ENCODE measurements at places on chromosomes 3 and 15.

DNA sequence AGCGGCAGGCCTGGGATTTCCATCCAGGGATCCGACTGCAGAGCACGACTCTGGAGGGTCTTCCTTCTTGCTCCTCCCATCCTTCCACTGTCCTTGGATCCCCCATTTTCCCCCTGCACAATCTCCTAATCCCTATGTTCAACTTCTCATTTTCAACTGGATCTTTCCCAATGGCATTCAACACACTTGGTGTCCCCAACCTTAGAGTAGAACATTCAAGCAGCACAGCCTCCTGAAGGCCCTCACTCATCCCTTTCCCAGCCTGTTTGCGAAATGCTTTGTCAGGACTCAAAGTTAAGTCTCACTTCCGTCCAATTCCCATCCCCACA, 32.3 kb downstream of the RPN1 start:
- no peak for DNase-seq

DNA sequence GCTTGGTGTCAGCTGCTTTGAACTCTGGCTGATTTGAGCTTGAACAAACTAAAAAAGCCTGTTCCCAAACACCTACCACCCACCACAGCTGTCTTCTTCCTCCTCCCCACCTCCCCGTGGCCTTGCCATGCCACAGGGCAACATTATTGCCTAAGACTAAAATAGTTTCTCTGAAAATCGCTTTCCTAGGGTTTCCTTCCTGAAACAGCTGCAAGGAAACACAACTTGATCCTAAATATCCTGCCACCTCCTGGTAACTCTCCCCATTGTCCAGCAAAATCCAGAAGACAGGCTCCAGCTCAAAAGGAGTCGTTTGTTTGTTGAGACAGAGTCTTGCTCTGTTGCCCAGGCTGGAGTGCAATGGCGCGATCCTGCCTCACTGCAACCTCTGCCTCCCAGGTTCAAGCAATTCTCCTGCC, 193.9 kb upstream of the TPM1 start:
- DNase-seq, result no peak

DNA sequence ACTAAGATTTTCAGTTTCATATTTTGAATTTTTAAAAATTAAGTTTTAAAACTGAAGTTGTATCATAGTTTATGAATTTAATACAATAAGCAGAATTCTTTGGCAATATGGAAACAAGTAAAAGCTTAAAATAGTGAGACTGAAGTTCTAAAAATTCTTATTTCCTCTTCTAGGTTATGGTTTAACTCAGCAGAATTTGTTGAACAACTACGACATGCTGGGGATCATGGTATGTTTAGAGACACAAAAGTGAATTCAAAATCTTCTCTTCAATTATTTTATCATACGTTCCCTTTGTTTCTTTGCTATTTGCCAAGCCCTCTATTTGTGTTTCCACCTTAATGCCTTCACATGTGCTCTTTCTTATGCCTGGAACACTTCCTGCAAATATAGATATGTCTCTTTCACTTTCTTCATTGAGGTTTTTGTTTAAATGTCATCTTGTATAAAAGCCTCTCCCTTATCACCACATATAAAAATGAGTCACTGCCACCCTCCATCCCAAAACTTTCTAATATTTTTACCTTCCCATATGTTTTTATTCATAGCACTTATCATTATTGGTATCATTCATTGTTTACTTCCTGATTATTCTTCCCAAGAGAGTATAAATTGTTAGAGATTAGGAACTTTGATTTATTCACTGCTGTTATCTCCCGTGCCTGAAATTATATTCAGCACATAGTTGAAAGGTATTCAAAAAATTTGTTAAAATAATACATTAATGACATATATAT, 6.4 kb downstream of the SUCNR1 start:
- DNase-seq, result no peak

DNA sequence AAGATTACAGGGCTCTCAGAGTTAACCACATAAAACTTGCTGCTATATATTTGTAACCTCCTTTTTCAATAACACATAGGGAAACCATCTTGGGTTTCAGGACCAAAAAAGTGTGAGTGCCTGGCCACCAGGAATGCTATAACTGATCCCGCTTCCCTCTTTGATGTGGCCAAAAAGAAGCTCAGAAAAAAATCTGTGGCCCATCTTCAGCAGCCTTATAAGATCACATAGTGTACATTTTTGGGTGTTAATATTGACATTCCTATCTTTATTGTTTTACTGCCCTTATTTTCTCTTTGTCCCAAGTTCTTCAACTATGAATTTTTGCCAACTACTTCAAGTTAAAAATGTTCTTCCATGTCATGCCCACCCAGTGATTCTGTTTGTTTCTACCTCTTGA, 102.8 kb downstream of the LIPC start:
- no peak for DNase-seq

GRCh38 chr3:41418961-41419691, 219.8 kb downstream of the CTNNB1 start:
- no peak for DNase-seq

- DNase-seq, result no peak
Observed at GRCh38 chr15:62051166-62051565, 9.1 kb downstream of the VPS13C start.

DNA sequence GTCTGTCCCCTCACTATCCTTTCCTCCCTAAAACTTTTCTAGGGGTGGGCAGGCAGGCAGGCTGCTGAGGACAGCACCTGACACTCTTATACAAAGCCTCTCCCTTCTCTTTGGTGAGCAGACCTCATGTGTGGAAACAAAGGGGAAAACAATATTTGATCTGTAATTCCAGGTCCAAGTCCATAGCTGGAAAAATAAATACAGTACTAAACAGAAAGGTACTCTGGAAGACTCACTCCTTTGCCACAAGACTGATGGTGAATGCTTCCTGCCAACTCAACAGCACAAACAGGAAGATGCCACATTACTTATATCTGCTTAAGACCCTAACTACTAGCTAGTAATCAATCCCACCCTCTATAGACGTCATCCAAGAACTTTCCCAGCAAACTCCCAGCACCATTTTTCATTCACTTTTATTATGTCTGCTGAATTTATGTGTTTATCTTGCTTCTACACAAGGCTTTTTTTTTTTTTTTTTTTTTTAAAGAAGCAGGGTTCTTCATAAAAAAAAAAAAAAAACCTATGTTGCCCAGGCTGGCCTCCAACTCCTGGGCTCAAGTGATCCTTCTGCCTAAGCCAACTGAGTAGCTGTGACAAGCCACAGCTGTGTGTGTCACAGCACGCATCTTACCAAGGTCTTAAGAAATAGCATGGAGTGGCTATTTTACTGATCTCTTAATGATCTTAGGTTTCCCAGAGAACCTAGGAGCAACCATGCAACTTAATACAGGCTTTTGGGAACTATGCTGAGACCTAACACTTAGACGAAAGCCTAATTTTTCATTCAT, 44.2 kb upstream of the CSPG5 start:
- no peak for DNase-seq

GRCh38 chr3:164658125-164658524, 420.2 kb downstream of the SI start:
- no peak for DNase-seq

DNA sequence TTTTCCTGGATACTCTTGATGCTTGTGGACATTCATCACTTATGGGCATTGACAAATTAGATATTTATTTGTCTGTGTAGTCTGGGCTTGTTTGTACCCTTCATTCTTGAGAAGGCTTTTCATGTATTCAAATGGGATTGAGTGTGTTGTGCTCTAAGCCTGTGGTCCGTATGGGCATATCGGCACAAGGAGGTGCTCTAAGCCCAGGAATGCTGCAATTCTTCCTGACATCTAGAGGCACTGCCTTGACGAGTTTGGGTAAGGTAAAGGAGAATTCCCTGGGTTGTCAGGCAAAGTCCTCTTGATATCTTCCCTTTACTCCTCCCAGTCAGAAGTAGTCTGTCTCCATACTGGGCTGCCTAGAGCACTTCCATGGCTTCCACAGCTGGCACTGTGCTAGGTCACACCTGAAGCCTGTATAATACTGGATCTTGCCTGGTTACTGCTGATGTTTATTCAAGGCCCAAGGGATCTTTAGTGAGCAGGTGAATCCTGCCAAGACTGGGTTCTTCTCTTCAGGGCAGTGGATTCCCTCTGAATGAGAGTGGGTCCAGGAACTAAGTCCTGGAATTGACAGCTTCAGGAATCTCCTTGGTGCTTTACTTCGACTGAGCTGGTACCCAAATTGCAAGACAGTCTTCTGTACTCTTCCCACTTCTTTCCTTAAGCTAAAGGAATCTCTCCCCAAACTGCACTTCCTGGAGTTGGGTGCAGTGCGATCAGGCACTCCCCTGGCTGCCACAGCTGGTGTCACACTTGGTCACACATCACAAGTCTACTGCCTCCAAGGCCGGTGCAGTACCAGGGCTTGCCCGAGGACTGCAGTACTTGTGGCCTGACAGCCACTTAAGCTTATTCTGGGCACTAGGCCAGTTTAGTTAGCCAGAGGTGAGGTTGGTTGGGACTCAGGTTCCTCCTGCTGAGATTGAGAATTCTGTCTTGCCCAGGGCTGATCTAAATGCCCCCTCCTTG, 46.0 kb downstream of the GALK2 start:
- DNase-seq, result no peak

DNA sequence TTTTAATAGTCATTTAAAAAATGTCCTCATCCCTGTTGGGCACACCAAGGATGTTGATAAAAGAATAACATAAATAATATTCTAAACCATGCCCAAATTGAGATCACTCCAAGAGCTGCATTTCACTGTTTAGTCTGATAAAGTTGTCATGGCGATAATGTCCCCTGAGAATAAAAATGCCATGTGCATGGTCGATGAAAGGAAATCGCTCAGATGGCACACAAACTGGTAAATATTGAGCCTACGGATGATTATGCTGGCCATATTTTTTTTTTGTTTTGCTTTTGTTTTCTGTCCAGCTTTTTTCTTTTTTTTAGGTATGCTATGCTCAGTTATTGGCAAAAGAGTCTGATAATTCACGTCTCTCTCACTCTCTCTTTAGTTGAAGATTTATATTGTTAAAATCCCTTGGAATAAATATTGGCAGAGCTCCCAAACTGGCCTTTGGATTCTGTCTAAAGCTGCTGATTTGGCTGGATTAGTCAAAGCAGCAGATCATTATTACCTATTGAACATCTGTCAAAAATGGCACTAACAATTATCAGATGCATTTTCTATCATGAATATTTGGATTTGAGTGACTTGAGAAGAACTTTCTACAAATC, 643.8 kb downstream of the SQOR start:
- no peak for DNase-seq

DNA sequence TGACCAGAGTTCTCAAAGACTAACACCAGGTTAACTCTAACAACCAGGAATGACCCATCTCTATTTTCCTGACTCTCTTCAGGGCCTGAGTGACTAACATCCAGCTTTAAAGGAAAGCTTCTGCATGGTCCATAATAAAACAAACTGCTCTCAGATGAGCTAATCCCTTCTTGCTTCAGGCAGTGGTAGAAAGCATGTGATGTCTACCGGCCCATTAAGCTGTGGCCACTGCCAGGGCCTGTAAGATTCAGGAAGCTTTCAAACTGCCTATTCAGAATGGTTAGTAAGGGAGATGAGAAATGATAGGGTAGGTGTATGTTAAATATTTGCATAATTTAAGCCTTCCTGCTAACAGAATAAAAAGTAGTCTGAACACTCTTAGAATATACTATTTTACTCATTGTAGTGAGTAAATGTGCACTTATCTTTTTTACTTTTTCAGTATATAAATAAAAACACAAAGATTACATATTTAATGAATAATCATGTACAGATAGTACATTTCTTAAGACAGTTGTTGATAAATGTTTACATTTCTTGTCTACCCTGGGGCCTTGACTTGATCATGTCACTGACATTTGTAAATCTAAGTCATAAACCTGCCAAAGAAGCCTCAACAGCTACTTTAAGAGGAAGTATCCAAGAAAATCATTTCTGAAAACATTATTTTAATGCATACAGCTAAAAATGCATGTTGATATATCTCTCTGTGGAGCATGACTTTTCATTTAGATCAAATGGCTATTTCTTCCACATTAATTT, 222.0 kb downstream of the MCTP2 start:
- no peak for DNase-seq

GRCh38 chr3:140850210-140850955, 91.3 kb upstream of the SLC25A36 start:
- DNase-seq, result no peak

- DNase-seq, result no peak
Observed at GRCh38 chr3:174253196-174253823, 605.8 kb upstream of the NAALADL2 start.

GRCh38 chr3:22908989-22909507, 294.1 kb upstream of the UBE2E2 start:
- DNase-seq, result no peak

- no peak for DNase-seq
Observed at GRCh38 chr3:5762506-5762905, 575.0 kb downstream of the EDEM1 start.

GRCh38 chr3:186107215-186108105, 1.4 kb downstream of the ETV5 start:
- DNase-seq, result peak; percentile 71

- no peak for DNase-seq
Observed at GRCh38 chr3:140376136-140376889, 301.6 kb upstream of the TRIM42 start.

DNA sequence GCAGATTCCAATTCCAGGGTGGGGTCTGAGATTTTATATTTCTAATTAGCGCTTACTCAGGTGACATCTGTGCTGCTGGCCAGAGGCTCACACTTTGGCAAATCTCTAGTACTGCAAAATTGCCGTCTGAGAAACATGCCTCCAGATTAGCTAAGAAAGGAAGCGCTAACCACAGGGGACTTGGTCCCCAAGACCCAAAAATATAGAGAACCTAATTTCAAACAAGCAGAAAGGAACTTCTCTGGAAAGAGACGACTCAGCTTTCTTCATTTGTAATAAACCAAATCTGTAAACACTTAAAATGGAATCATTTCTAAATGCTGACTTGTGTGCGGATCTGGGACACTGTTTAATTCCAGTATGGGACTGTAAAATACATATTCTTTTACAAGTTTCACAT, 55.7 kb downstream of the B3GNT5 start:
- no peak for DNase-seq

DNA sequence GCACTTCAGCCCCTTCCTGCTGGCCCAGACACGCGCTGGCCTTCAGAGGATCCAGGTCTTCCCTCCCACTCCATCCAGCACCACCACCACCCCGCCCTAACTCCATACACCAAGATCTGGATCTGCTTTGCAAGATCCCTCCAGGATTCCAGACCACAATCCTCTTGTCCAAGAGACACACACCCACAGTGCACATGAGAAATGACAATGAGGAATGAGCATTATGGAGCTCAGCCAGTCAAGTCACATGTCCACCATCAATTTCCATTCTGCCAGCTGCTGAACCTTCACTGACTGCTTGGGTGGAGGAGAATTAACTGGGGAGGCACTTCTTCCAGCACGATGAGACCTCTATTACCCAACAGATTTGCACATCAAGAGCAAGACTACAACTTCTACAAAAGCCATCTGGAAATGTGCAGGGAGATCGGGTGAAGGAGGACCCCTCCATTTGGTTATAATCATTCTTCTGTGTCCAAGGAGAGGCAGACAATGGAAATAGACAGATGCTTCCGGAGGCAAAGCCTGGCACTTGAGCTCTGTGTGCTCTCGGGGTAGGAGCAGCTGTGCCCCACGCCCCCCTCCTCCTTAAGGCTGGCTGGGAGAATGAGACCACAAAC, 12.3 kb upstream of the SPATA12 start:
- no peak for DNase-seq

Data from activated CD8-positive, alpha-beta memory T cell treated with anti-CD3 and anti-CD28 coated beads for 24 hours (primary cell).